Metanephros (tissue), 2 donors: ENCODE measurements at places on chromosomes 6 and 20. TPM values are rescaled to one million over a fixed set of nuclear protein-coding genes. Genes with fewer than 3 reads are reported as not detected.

GCNT2 gene
- 14.4 TPM for total RNA-seq

HSF2 gene
- 25.7 TPM for total RNA-seq

MAN1A1 gene
- 100 TPM for total RNA-seq

GHRH gene
- total RNA-seq = not detected

OOEP gene
- not detected for total RNA-seq

CRYBG1 gene
- total RNA-seq = 28.1 TPM
